ENCODE measurements at places on chromosomes 1 and 21. TPM values are rescaled to one million over a fixed set of nuclear protein-coding genes. Genes with fewer than 3 reads are reported as not detected.
A peak's percentile ranks its signal among the peaks of the same experiment; 100 is the strongest.

GRCh38 chr1:87956750-87957149 is 628.1 kb downstream of the LMO4 start:
- no peak for DNase-seq

DNA sequence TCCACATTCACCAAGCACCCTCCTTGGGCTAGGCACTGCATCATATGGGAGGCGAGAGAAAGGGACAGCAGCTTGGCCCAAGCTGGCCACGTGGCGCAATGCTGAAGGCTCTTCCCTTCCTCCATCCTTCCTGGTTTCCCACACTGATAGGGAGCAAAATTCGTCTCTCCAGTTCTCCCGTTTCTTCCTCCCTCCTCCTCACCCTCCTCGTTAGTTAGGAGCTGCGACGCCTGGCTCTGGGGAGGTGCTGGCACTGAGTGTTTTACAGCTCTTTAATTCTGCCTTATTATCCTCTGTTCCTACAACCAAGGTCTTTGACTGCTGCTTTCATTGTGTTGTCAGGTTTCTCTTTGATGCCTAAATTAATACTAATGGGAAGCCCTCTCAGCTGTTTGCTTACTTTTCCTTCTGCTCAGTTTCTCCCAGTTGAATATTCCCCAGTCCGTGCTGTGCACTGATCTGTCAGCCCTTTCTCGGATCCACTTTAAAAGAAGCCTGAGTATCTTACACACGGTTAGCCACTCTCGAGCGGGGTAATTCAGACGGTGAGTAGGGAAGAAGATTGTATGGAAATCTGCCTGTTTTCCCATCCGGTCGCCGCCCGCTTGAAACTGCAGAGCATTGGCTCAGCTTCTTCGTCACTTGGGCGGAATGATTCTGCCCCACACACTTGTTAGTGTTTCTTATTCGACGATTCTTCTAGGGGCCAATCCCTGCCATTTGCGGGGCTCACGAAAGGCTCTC is 56.2 kb upstream of the SMYD2 start:
- DNase-seq, result peak; percentile 62

The OPRD1 gene
- not detected for total RNA-seq

DNA sequence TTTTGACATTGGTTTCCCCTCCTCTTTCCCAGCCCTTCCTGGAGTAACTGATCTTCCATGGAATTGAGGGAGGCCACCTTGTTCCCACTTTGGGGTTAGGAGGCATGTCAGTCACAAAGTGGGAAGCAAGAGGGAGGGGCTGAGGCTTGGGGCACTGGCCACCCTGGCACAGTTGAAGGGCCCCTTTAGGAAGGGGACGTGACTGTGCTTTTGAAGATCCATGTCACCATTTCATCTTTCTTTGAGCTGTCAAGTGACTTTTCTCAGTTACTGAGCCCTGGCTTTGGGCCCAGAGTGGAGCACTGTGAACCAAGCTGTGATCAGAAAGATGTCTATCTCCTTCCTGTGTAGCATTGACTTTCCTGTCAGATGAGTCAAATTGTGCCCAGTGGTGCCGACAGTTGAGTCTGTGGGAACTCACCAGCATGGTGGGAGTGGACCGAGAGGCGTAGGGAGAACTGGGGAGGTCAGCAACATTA is 38.5 kb upstream of the TDRD10 start:
- DNase-seq, result no peak

GRCh38 chr1:228922722-228923376 is 187.6 kb downstream of the RHOU start:
- DNase-seq, result no peak

DNA sequence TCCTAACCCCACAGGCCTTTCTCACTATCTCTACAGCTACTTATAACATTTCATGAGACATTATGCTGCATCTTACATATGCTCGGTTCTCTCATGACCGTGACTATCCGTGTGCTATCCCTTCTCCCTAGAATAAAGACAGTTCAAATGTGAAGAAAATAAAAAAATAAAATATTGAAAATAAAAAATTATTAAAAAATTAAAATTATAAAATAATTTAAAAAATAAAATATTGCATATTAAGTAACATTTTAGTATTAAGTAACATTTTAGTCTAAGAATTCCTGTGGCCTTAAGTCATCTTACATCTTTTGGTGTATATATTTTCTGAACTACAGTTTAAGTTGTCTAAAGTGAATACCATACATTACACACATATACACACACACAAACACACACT is 415.5 kb downstream of the DPYD start:
- DNase-seq, result no peak

The CAMK2N1 gene
- 195 TPM for total RNA-seq

- DNase-seq, result no peak
These were observed 77.5 kb downstream of the SLC45A1 start for GRCh38 chr1:8395433-8395866.

GRCh38 chr1:44660176-44660575 is 14.1 kb downstream of the TMEM53 start:
- peak; percentile 91 for DNase-seq

The BEST4 gene
- total RNA-seq, result not detected

DNA sequence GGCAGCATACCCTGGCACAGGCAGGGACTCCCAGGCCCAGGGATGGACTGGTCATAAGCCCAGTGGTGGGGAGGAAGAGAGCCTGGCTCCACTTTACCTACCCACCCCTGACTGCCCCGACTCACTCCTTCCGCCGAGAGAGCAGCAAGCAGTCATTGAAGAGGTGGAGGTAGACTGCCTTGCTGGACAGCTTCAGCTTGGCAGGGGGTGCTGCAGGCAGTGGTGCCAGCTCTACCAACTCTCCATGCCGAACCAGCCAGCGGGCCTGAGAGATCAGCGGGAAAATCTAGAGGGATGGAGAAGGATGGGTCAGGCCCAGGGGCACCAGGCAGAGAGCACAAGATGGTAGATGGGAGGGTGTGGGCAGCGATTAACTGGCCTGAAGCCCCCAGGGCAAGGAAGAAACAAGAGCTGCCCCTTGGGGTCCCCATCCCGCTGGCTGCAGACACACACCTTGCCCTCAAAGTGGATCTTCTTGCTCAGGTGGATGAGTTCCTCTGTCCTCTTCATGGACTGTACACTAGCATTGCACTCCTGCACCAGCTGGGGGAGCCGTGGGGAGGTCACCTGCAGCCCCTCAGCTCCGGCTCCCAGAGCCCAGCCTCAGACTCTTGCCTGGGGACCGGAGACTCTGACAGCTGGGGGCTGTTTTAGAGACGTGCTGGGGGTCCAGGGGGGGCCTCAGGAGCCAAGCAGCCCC is 7.7 kb downstream of the ARHGEF19 start:
- no peak for DNase-seq

The PROK1 gene
- not detected for total RNA-seq

GRCh38 chr21:28581976-28582375 is 410.7 kb downstream of the LTN1 start:
- DNase-seq, result no peak

GRCh38 chr1:100448366-100448765 is 89.6 kb upstream of the GPR88 start:
- peak; percentile 36 for DNase-seq

DNA sequence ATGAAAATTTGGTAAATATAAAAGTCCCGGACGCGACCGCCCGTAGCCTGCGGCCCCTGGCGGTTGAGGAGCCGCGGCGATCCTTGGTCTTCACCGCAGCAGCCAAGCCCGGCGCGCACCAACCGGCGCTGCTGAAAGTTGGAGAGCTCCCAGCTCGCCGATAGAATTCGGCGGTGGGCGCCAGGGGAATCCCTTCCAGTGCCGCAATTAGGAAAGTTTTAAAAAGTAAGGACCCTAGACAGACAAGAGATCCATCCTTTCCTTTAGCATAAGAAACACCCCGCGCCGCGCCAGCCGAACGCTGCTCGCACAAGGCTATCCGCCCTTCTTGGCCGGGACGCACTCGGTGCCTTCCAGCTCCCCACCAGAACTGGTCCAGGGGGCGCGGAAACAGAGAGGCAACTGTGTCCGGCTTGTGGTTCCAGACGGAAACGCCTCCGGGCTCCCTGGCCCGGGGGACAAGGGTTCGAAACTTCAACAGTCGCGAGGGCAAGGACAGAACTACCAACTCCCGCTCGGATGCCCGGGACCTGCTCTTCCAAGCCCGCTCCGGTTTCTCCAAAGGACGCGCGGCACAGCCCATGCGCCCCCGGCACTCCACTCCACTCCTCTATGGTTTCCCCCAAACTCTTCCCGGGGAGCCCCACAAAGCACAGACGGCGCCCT is 1.7 kb downstream of the FAM78B start:
- DNase-seq, result peak; percentile 50

DNA sequence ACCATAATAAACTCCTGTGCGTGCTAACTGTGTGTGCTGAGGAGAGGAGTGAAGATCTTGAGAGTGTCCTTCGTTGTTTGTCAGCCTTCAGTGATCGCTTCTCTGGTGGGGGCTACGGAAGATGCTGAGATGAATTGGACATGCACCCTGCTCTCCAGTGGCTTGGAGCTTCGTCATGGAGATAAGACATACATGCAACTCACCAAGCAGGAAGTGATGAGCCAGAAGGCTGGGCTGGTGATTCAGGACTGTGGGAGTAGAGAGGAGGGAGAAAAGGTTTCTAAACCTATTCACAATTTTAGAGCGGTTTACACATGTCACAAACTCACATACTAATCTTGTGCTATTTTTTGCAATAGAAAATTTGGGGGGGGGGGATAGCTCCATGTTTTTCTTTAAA is 128.9 kb upstream of the ADAR start:
- DNase-seq, result no peak

DNA sequence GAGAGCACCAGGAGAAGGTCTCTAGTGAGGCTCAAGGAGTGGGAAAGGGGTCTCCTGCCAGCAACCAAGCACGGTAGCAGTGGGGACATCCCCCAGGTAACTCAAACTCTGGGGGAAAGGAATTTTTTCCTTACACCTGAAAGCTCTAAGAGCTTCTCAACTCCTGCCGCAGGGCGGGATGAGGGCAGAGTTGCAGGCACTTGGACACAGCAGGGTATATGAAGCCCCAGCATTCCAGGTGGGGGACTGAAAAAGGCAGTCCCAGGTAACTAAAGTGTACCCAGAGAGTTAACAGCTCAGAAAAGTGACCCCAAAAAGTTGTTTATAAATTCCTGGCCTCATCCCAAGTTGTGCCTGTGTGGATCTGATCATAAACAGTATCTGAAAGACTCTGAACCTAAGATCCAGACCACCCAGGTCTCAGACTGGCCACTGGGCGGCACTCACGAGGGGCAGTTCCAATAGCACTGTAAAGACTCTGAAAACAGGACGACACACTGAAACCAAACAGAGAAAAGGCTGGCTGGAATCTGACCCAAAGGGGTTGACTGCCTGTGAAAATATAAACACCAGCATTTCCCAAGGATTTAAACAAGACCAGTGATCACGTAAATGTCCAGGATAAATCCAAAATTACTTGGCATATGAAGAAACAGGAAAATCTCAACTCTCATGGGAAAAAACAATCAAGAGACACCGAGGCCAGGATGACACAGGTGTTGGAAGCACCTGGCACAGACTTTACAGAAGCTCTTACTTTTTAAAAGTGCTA is 47.5 kb downstream of the HSF2BP start:
- peak; percentile 87 for DNase-seq

- peak; percentile 47 for DNase-seq
These were observed 15.4 kb upstream of the CD2 start for GRCh38 chr1:116738673-116739370.

- DNase-seq, result peak; percentile 30
These were observed 535 bp downstream of the SETD4 start for GRCh38 chr21:36059823-36060158.

GRCh38 chr1:47548637-47549036 is 110.8 kb downstream of the FOXD2 start:
- no peak for DNase-seq

The AMY1C gene
- total RNA-seq, result not detected

DNA sequence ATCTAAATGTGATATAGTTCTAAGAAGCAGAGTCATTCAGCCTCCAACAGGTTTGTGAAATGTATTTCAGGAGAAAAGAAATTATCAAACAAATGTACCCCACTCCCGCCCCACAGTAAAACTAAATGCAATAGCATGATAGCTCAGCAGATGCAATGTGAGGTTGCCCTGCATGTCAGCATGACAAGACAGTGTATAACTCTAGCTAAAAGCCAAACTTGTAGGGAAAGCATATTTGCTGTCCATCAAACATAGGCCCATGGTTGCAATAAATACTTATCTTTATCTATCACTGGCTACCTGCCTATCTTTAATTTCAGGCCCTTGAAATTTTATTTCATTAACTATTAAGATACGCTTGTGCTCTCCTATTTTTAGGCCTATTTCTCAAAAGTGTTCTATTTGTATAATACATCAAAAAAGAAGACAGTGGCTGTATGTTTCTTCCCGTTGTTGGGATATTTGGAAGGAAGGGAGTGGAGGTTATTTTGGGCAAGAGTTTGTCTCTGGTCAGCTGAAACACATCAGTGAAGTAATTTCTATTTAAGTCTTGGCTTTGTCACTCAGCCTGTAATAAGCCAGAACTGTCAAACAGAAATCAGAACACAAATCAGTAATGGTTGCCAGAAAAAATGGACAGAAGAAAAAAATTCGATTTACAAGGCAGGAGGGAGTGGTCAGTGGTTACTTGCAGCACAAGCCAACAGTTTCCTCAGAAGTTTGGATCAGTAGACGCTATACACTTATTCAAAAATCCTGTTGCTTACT is 307.4 kb upstream of the ADGRL2 start:
- no peak for DNase-seq
